ENCODE measurements at places on chromosomes 16 and 17. TPM values are rescaled to one million over a fixed set of nuclear protein-coding genes. Genes with fewer than 3 reads are reported as not detected.

TMED6 gene
- total RNA-seq: 2.2 TPM

PIMREG gene
- 4.6 TPM for total RNA-seq

GRIN2A gene
- total RNA-seq: not detected

KRTAP4-3 gene
- not detected for total RNA-seq

SNX20 gene
- total RNA-seq: 25.0 TPM

OR1A1 gene
- total RNA-seq: not detected

C16orf92 gene
- not detected for total RNA-seq
